ENCODE measurements at places on chromosomes 11 and 22.

- DNase-seq, result no peak
Measured at GRCh38 chr11:45935349-45936064, 13.1 kb downstream of the LARGE2 start.

GRCh38 chr11:68575025-68575665, 109.2 kb upstream of the GAL start:
- DNase-seq, result no peak

DNA sequence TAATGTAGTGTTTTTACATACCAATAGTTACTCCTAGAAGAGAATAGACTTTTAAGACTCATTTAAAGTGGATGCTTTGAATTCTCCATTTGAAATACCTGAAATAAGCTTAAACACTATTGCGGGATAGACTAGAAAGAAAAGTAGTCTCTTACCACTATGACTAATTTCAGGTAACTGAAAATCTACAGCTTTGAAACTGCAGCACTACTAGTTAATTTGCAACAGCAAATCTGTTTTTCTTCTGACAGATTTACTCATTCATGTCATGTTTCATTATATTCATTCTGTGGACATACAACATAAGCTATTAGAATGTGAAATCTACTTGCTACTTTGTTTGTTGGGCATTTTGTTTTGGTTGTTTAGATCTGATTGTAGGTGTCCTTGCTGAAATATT, 153.6 kb downstream of the MAML2 start:
- DNase-seq, result no peak

DNA sequence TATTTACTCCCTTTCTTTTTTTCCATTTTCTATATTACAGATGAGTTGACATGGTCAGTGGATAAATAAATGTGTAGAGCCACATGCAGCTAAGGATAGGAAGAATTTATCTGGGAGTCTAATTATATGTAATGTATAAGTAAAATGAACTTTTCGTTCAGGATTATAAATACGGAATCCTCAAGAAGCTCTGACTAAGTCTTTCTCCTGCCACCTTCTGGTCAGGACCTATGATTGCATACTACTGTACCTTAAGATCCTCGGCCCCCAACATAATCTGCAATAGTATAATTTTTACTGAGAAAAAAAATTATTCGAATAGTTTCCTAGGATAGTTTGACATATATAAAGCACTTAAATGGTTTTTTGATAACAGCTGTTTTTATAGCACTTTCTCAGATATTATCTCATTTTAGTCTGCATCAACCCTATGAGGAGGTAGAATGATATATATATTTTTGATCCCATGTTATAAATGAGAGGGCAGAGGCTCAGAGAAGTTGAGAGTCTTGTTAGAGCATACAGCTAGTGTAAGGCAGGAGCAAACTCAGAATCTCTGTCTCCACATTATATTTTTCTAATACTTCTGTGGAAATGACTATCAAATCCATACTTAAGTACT, 36.1 kb downstream of the CCDC90B start:
- peak; percentile 57 for DNase-seq

GRCh38 chr11:61140416-61140815, 20.8 kb downstream of the VPS37C start:
- DNase-seq, result no peak

DNA sequence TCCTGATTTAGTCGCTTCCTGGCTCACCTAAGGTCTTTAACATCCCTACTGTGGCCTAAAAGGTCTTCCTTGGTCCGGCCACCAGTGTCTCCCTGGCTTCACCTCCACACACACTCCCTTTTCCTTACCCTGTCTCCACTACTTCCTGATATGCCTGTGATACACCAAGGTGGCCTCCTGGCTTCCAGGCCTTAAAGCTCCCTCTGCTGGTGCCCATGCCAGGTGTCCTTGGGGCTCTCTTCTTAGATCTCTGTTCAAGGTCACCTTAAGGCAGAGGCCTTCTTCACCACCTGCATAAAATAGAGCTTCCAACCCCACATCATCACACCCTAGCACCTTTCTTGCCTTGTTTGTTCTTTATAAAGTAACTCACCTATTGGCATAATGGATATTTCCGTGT, 787.7 kb downstream of the NTM start:
- no peak for DNase-seq

- DNase-seq, result no peak
Measured at GRCh38 chr11:3370311-3370870, 8.6 kb downstream of the ZNF195 start.

- DNase-seq, result no peak
Measured at GRCh38 chr11:97772705-97773104, 1248.0 kb upstream of the CNTN5 start.

DNA sequence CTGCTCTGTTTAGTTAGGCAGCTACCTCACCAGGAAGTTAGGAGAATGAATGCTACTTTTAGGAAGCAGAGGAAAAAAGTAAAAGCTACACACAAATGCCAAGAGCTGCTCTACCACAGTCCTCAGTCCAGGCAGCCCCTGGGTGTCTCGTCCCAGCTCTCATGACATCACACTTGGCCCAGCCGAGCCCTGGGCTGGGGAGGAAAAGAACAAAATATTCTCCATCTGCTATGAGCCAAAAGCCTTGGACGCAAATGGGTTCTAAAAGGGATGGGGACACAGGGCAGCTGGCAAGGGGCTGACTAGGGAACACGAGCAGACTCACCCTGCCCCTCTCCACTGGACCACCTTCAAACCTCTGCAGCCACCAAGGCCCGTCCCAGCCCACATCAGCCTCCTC, 26.1 kb downstream of the TMEM184B start:
- DNase-seq, result no peak

- DNase-seq, result peak; percentile 89
Measured at GRCh38 chr11:124961972-124962609, 8.1 kb downstream of the CCDC15 start.

GRCh38 chr22:19285831-19286230, 5.7 kb downstream of the CLTCL1 start:
- DNase-seq, result no peak

GRCh38 chr22:32836280-32837123, 35.0 kb downstream of the TIMP3 start:
- peak; percentile 67 for DNase-seq

DNA sequence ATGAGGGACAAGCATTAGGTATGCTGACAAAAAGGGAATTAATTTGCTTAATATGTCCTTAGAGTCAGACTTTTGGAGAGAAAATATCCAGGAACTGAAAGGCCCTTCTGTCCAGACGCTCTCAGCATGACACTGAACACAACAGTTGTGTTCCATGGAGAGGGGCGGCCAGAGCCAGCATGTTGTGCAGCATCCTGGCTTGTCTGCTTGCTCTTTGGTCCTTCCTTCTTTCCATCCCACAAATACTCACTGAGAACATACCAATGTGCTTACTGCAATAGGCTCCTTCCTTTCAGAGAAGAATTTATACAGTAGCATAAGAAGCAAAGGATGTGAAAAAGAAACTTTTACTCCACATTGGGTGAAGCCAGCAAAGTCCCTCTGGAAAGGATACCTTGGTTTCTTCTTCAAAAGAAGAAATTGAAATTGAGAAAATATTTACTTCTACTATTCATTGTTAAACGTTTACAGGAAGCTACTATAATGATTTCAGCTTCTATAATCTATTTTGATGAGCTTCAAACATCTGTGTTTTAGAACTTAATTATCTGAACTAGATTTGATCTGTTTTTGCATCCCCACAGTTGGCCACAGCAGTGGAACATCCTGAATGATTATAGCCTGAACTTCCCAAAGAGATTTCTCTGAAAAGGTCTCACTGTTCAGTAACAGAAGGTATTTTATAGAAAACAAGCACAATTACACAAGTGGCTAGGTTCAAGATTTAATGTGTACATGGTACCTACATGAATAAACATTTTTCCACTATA, 304.1 kb upstream of the PITPNB start:
- no peak for DNase-seq

- no peak for DNase-seq
Measured at GRCh38 chr11:68082481-68082880, 38.7 kb downstream of the CHKA start.

DNA sequence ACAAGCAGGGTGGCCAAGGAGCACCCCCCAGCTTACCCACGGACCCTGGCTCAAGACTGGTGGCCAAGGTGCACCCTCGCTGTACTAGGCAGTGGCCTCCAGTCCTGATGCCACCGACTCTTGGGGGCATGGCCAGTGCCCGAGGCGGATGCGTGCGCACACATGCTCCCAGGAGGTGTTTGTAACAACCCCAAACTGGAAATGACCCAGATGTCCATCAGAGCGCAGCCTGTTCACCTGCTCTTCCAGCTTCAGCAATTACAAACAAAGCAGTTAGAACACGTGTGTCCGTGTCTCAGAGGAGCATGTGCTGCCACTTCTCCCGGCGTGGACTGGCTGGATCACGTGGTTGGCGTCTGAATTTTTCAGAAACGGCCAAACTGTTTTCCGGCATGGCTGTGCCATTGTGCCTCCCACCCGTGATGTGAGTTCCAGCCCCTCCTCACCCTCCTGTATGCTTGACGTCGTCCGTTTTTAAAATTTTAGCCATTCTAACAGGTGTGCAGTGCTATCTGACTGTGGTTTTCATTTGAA, 7.1 kb upstream of the MUC6 start:
- no peak for DNase-seq

GRCh38 chr11:74687237-74688023, 43.8 kb downstream of the CHRDL2 start:
- DNase-seq, result no peak

GRCh38 chr11:12007769-12008737, at the start of gene DKK3:
Gene DKK3 (minus strand): TSS chr11:12008626. CDS start chr11:12008582, 44 bp downstream.
- DNase-seq, result no peak

DNA sequence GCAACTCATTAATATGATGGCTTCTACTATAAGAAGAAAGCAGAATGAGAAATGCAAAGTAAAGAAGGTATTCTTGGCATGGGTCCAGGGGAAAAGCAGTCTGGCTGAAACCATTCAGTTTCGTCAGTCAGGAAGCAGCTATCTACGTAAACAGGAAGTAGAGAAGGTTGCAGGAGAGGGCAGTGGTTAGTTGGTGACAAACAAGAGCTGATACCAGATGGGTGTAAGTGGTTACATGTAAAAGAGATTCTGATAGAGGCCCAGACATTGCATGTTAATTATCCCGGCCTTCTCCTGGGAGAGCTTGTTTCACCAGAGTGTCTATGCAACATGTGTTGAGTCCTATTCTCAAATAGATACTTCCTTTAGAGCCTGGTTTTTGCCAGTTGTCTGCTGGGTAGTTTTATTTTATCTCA, 58.4 kb upstream of the PSMA1 start:
- peak; percentile 93 for DNase-seq

DNA sequence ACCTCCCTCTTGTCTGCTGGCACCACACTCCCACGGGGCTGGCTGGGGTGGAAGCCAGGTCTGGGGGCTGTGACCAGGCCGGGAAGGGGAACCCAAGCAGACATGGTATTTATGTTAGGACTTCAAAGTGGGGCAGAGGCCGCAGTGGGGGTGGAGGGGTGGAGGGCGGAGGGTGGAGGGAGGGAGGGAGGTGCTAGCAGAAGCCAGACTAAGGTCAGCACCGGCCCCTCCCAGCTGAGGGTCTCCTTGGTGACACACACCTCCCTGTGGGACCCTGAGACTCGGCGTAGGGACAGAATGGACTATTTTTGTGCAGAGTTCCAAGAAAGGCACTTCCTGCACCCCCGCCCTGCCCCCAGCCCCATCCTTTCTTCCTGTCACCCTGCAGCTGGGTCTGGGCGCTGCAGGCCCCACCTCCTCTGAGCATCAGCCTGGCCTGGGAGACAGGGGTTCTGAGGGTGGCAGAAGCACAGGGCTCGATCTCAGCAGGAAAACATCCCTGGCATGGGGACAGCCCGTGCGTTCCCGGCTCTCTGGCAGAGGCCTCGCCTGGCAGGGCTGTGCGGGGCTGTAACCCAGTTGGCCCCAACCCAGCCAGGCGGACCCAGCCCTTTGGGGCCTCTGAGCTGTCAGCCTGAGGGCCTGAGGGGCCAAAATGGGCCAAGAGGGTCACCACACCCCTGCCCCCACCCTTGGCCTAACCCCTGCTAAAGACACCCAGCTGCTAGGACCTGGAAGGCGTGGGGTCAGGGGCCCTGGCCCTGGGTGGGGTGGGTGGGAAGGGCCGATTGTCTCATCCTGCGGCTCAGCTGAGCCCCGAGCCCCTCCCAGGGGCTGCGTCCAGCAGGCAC, 9.6 kb upstream of the CD248 start:
- no peak for DNase-seq

DNA sequence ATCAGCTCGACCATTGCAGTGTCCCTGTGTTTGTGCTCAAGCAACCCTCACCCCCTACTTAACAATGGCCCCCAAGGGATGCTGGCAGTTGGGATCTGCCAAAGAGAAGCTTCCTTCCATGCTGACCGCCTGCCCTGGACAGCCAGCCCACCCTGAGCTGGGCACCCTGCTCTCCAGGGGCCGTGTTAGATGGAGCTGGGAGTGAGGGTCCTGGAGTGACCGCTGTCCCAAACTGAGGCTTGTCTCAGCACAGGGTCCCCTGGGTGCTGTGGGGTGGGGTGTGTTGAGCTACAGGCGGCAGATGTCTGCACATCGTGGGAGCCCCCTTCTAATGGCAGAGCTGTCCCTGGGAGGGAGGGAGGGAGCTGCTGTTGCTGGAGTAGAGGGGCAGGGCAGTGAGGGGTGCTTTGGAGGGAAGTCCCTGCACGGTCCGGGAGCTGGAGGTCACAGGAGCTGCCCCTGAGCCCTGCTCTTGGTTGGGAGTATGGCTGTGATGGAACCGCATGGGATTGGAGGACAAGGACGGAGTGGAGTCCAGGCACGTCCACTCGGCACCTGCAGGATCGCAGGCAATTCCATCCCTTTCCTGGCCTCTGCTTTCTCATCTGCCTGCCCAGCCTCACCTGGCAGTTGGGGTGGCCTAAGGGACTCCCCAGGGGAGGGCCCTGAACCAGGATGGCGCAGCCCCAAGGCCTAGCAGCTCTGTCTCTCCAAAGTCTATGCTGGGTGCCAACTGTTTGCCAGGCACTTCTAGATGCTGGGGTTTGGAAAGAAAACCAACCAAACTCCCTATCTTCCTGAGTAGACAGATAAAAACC, 126.3 kb downstream of the ARHGAP8 start:
- no peak for DNase-seq

DNA sequence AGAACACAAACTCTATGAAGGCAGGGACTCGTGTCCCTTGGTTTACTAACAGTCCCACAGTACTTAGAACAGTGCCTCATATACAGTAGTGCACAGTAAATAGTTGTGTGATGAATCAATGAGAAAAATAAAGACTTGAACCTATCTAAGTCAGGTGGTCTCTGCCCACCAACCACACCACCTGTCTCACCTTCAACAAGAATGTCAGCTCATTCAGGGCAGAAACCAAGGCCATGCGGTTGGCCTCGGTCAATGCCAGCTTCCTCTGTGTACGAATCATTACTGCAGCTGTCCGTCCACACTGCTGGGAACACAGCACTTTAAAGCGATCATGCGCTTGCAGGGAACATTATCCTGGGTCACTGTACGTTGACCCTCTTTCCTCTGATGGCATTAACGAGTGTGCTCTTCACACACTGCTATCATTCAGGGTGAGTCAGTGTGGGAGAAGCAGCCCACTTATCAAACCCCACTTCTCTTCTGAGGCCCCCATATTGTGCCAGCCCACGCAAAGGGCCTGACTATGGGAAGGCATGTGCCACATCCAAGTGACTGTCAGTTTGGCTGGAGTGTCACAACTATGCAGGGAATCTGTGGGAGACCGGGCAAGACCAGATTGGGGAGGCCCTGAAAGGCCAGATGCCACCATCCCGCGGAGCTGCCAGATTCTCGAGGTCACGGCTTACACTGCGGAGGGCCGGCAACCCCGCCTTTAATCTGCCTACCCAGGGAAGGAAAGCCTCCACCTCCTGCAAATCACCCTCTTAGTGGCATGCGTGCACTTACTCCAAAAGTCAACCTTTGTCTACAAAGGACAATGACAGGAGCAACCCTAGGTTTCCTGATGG, 36.1 kb downstream of the LARGE1 start:
- DNase-seq, result no peak

GRCh38 chr11:129077191-129077590, 114.9 kb downstream of the ARHGAP32 start:
- no peak for DNase-seq

GRCh38 chr11:73308003-73308960, at the start of gene ARHGEF17:
Gene ARHGEF17 (plus strand): TSS chr11:73308276. CDS start chr11:73308639, 363 bp downstream.
- DNase-seq, result peak; percentile 76

Measured in hematopoietic multipotent progenitor cell (in vitro differentiated cells).